ENCODE measurements at places on chromosomes 2 and 18.

GRCh38 chr2:17557596-17557995 is 17.1 kb downstream of the VSNL1 start:
- no peak for DNase-seq

DNA sequence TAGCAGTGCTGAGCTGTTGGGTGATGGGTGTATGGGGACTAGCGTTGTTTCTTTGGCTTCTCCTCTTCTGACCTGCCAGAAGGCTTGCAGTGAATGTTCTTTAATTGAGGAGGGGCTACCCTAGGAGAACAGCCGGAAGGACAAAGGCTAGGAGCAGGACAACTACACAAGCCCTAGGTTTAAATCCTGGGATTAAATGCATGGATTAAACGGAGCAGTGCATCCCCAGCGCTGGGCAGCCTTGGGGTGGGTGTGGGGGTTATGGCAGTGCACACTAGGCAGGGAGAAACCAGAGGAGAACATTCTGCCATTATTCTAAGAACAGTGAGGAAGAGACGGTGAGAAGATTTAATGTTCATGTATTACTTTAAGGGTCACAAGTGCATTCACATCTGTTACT is 86.4 kb upstream of the MCFD2 start:
- no peak for DNase-seq

DNA sequence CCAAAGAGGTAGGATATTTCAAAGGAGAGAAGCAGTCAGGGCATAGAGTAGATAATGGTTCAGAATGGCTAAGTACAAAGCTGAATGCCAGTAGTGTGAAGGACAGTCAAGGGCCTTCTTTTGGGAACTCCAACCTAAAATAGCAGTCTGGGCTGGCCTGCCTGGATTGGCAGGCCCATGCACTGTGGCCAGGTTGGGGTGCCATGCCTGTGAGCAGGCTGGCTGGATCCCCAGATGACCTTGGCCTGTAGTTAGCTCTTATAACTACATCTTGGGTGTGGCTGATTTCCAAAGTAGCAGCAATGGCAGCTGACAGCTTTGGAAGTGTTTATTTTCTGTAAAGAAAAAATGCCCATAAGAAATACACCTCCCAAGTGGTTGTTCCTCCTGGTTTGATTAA is 51.5 kb upstream of the ITGB6 start:
- DNase-seq: no peak

GRCh38 chr2:241230435-241230834 is 42.0 kb downstream of the ANO7 start:
- no peak for DNase-seq

GRCh38 chr18:12839526-12840196 is 44.4 kb downstream of the PTPN2 start:
- no peak for DNase-seq

GRCh38 chr2:128313931-128314347 is 4.7 kb downstream of the HS6ST1 start:
- no peak for DNase-seq

- no peak for DNase-seq
Measured at GRCh38 chr2:177466337-177467195, 74.0 kb downstream of the AGPS start.

- DNase-seq: no peak
Measured at GRCh38 chr18:44918142-44918476, 237.4 kb downstream of the SETBP1 start.

DNA sequence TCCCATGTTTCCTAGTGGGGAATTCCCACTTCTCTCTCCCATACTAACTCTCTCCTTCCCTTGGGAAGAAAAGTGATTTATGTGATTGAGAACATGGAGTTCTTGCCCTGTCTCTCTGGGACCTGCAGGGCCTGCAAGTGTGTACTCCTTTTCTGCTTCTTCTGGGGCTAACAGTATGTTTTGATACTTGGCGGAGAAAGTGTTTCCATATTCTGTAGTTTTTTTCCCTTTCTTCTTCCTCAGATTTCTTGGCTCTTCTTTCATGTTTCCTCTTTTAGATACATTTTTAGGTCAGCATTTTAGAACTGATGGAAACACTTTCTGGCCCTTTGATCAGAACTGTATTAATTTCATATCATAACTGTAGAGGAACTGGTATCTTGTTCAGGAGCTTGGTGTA is 352.2 kb downstream of the DLGAP1 start:
- no peak for DNase-seq

DNA sequence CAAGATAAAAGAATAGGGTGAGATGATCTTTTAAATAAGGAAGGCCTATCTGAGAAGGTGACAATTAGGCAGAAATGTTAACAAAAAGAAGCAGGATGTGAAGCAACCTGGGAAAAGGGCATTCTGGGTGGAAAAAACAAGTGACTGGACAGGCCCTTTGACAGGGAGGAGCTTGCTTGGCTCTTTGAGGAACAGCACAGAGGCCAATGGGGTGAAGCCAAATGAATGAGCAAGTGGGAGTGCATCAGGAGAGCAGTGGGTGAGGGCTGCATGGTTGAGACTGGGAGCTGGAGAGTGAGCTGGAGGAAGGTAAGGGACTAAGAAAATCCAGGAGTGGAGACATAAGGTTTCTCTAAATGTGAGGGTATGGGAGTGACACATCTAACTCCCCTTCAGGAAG is 126.9 kb downstream of the TDRD15 start:
- no peak for DNase-seq

DNA sequence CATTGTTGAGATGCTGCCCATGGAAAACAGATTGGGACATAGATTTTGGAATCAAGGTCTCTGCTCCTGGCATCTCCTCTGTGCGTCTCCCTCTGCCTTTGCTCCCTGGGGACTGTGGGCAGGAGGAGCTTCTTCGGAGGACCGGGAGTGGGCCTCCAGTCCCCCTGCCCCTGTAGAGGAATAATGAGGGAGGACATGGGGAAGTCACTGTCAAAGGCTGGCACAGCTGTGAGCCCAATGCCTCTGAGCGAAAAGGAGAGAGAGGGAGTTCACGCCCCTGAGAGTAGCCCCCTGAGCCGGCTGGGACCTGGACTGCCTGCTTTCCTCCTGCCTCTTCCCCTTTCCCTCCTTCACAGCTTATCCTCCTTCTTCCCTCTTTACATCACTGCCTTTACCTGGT is 195.0 kb downstream of the LOXHD1 start:
- DNase-seq: no peak

DNA sequence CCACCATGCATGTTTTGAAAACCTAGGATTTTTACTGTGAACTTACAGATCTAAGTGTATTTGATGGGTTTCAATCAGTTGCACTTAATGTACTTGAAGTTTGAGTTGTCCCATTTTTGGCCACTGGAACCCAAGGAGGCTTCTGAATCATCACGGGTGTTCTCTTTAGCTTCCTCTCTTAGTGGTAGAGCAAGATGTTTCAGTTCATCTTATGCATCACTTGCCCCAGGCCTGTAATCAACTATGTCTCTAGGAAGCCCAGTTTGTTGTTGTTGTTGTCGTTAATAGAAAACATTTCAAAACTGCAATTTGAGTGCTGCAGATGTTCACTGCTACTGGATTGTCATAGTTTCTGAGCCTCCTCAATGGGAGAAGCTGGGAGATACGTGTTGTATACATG is 97.0 kb downstream of the FHOD3 start:
- no peak for DNase-seq

DNA sequence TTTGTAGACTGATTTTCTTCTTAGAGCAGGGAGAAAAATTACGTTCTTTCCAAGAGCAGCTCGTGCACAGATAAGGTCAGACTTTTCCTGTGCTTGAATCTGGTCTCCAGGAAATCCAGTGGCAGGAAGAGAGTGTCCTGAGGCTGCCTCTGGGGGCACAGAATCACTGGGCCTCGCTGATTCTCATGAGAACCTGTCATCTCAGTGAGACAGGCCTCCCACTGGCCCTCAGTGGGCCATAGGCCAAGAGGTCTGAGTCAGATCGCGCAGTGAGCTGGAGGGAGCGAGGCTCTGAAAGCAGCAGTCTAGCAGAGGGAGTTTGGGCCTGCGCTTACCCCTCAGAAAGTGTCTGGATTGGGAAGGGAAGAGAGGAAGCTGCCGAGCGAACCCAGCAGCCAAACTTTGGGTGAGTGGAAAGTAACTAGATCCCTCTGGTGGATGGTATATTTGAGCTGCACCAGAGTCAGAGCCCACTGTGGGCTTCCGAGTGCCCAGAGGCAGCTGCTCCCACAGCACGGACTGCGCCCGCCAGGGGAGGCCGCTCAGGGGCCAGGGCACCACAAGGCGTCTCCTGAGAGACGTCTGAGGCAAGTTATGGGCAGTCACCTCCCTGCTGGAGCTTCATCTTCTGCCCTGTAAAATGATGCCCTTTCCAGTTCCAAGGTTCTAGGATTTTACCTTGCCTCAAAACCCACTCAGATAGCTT is 8.2 kb downstream of the GDF7 start:
- DNase-seq: no peak

DNA sequence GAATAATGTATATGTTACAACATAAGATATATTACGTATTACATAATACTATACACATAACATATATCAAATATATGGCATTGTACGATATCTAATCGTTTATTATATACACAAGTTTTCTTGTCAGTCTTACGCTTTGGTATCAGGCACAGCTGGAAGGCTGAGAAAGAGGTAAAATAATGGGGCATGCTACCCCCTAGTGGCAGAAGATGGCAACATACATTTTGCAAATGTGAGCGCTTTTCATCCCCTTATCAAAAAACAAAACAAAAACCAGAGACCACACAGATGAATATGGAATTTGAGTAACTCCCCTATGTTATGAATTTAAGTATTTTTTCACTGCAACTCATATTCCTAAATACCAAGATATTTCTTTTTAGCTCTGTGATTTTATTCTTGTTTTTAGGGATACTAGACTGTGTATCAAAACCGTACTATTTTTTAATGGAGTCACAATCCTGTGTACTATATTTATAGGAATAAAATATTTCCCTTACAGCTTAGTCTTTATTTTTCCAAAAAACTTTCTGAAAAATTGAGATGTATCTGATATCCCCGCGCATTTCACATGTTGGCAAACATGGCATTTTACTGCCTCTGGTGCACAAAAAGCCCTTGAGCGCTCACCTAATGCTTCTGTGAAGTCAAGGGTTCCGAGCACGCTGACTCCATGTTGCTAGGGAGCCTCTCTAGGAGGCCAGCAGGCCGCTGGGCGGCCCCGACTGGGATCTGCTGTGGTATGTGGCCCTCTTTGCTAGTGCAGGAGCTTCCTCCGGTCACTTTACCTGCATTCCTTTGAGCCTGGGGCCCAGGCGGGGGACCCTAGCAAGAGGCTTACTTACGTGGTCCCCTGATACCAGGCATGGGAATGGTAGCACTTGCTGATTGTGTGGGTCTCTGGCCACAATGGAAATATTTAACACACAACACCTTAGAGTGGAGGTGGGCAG is 62.5 kb downstream of the SLC4A3 start:
- no peak for DNase-seq

Measured in stimulated activated CD4-positive, alpha-beta T cell treated with anti-CD3 and anti-CD28 coated beads, Interleukin-1b, Interleukin-23, amount 100 ng/mL, for 1 hour (primary cell).